Iris pigment epithelial cell (primary cell): ENCODE measurements at places on chromosomes 13 and 19.
A peak's percentile ranks its signal among the peaks of the same experiment; 100 is the strongest.

GRCh38 chr13:40228990-40229389 is 437.5 kb downstream of the FOXO1 start:
- DNase-seq: peak; percentile 48

DNA sequence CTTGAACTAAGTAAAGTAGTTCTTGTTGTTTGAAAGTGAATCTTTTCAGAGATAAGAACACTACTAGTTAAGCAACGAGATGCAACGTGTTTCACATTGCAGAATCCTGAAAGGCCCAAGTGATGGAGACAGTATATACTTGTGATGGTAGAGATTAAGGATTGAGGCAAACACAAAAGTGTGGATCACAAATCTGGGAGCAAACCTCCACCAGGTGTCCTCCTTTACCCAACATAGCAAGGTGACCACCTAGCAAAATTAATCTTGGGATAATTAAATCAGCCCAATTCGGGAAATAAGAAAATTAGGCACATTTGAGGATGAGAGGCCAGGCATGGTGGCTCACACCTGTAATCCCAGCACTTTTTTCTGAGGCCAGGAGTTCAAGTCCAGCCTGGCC is 563.9 kb downstream of the DACH1 start:
- no peak for DNase-seq

GRCh38 chr13:110509971-110510786 is 51.3 kb downstream of the RAB20 start:
- no peak for DNase-seq

DNA sequence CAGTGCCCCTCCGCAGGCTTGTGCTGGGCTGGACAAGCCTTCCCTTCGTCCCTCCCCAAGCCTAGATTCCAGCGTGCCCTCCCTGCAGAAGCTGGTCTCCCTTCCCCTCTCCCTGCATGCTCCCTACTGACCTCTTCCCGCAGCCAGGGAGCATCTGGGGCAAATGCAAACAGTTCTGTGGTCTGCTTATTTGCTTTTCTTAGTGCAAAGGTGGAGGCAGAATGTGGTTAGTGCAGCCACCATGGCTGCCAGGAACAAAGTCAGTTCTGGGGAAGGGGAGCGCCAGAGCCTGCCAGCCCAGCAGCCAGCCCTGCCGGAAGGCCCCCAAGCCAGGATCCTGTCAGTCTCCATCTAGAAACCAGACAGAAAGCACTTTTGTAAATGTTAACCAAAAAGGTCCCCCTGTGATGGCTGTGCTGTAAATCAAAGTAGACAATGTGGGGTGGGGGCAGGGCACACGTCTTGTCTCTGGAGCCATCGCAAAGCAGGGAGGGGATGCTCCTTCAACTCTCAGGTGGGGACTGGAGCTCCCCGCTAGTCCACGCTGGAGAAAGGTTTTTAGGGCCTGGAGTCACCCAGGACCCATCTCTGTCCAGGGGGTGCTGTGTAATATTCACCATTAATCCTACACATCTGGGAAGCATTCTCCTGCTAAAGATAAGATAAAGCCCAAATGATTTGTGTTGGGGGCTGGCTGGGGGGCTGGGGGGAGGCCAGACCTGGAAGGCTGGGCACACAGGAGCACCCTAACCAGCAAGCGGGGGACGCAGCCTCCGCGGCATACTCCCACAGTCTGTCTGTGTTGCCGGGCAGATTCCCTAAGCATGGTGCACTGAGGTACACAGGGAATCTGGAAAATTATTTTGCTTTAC is 30.9 kb downstream of the SERP2 start:
- no peak for DNase-seq

- DNase-seq: no peak
Observed at GRCh38 chr13:25190256-25190655, 18.2 kb upstream of the AMER2 start.

DNA sequence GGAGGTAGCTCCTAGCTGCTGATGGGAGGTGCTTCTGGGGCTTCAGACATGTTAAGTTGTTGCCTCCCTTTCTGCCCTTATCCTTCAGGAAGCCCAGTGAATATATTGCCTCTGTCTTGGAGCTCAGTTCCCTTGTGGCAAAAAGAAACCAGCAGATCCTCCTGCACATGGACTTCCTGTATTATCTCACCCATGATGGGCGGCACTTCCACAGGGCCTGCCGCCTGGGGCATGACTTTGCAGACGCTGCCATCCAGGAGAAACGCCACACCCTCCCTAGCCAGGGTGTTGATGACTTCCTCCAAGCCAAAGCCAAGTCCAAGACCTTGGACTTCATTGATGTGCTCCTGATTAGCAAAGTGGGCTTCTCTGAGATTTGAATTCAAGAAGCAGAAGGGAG is 6.0 kb upstream of the CYP4F12 start:
- DNase-seq: no peak

DNA sequence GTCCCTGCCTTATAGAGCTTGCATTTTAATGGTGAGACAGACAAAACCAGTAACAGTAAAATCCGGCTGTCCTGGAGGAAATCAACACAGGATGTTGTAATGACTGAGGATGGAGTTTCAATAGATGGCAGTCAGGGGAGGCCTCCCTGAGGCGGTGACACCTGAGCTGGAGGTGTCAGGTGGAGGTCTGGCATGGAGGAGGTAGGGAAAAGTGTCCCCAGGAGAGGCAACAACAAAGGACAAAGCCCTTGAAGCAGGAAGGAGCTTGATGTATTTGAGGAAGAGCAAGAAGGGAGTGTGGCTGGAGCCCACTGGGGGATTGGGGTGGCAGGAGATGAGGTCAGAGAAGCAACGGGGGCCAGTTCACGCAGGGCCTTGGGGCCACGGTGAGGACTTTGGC is 7.8 kb downstream of the GRIN2D start:
- no peak for DNase-seq

GRCh38 chr19:33660410-33661124 is 38.8 kb downstream of the CHST8 start:
- no peak for DNase-seq
